Vagina (tissue), 2 donors: ENCODE measurements at places on chromosomes 1 and 21.

GRCh38 chr1:100921110-100921706 is 25.3 kb downstream of the SLC30A7 start:
- H3K36me3 ChIP-seq, result peaks cover 13% of the 10 kb centered on the region
- no peaks in the 10 kb centered on the region for H3K27me3 ChIP-seq
- H3K4me3 ChIP-seq, result no peak overlapping the region
- DNase-seq, result no peak
- no peaks in the 10 kb centered on the region for H3K4me1 ChIP-seq

DNA sequence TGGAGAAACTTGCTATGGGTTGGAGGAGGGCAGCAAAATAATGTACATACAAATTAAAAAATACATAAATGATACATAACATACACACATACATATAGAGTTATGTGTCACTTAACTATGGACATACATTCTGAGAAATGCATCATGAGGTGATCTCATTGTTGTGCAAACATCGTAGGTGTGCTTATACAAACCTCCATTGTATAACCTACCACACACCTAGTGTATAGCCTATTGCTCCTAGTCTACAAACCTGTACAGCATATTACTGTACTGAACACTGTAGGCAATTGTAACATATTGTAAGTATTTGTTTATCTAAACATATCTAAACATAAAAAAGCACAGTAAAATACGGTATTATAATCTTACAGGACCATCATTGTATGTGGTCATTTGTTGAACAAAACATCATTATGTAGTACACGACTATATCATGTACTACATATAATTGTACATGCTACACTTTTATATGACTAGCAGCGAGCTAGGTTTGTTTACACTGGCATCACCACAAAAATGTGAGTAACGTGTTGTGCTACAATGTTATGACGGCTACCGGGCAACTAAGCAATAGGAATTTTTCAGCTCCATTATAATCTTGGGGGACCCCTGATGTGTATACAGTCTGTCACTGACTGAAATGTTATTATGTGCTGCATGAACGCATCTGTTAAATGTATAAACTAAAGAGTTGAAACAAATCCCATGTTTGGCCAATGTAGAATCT is 35.5 kb downstream of the ITGB3BP start:
- no peak overlapping the region for H3K27ac ChIP-seq
- DNase-seq, result no peak

- H3K36me3 ChIP-seq, result peaks cover 21% of the 10 kb centered on the region
- DNase-seq, result peak; percentile 91
- no peaks in the 10 kb centered on the region for H3K27me3 ChIP-seq
- H3K4me3 ChIP-seq, result peak within 1 kb of the TSS; percentile 82
Observed at GRCh38 chr1:155856975-155857930, at the start of gene GON4L. Gene GON4L (minus strand): TSS chr1:155857214. CDS start chr1:155853780, 3,434 bp downstream.

- H3K36me3 ChIP-seq, result peaks cover 48% of the 10 kb centered on the region
- H3K27ac ChIP-seq, result peak overlapping the region; percentile 48
- DNase-seq, result no peak
- no peak overlapping the region for H3K4me3 ChIP-seq
- no peaks in the 10 kb centered on the region for H3K27me3 ChIP-seq
Observed at GRCh38 chr1:156483397-156483796, 17.2 kb downstream of the MEF2D start.

- H3K36me3 ChIP-seq, result no peaks in the 10 kb centered on the region
- H3K4me1 ChIP-seq, result no peaks in the 10 kb centered on the region
Observed at GRCh38 chr1:209755926-209756614, at the start of gene TRAF3IP3. Gene TRAF3IP3 (plus strand): TSS chr1:209756053. CDS start chr1:209760040, 3,987 bp downstream.

GRCh38 chr1:176880955-176881595 is 283.4 kb downstream of the ASTN1 start:
- no peak overlapping the region for H3K4me3 ChIP-seq
- no peak overlapping the region for H3K27ac ChIP-seq
- no peaks in the 10 kb centered on the region for H3K4me1 ChIP-seq
- no peaks in the 10 kb centered on the region for H3K27me3 ChIP-seq
